ENCODE measurements at places on chromosomes 6 and 20.

GRCh38 chr6:35943390-35943789, 22.5 kb upstream of the SRPK1 start:
- DNase-seq, result no peak

DNA sequence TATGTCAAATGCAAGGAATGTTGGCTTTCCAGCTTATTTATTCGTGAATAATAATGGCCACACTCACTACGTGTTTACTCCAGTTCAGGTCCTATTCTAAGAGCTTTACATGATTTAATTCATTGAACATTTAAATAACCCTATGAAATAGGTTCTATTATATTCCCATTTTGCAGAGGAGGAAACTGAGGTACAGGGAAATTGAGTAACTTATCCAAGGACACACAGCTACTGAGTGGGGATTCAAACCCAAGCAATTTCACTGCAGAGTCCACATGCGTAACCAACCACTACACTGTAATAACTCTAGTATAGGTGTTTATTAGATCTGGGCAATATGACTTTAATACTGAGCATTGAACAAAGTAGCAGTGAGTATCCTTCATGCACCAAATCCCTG, 12.3 kb upstream of the SLC13A3 start:
- no peak for DNase-seq

DNA sequence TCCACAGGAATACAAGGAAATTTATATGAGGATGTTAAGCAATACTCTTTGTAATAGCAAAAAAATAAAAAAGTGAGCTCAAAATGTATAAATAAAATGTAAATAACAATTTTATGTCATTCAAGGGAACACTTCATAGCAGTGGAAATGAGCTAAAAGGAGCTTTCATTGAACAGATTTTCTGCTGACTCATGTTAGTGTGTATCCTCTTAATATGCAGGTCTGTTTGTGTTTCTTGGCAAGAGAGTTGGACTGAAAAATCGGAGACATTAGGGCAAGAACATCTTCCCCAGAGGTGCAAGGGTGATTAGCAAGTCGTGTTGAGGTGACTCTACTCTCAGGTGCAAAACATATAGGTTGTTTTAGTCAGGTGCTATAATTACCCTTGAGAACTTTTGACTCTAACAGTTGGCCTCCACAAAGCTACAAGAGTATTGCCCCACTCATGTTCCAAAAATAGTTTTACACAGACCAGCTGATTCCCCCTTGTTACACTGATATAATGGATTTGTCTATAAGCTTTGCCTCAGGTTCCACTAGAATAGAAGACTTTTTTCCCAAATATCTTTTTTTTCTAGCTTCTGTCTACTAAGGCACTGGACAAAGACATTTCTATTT, 702.9 kb downstream of the TENT5A start:
- no peak for DNase-seq

- DNase-seq, result no peak
Measured at GRCh38 chr20:41175201-41175651, 37.9 kb downstream of the PLCG1 start.

- DNase-seq, result no peak
Measured at GRCh38 chr6:162211022-162211421, 516.5 kb downstream of the PRKN start.

DNA sequence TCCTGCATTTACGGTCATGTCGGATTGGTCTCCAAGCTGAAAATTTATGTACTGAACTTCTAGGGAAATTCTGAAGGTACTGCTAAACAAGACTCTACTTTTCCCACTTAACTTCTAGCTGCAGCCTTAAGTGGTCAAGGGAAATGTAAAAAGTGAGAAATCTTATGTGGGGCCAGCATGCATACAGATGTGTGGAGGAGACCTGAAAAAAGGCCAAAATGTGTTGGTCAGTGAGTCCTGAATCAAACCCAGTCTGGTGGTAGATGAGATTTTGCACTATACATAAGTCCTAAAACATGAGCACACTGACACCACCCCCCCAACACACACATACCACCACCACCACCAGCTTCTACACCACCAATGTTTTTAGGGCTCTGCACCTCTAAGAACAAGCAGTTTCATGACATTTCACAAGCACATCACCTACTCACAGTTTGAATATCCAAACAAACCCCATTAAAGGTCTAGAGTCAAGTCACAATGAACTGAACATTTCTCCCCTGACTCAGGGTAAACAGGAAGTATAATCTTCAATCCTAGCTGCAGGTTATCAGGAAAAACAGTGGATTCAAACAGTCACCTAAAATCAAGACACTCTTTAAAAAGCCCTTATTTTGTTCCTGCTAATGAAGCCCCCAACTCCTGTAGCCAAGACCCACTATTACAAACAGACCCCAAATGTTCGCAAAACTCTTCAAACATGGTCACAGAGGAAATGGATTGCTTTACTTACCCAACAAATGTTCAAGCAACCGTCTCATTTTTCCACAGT, 1.6 kb downstream of the ZMYND8 start:
- peak; percentile 58 for DNase-seq

GRCh38 chr6:19836799-19837510, at the start of gene ID4:
TSS of gene ID4 (plus strand) at chr6:19837370. CDS start at chr6:19837755, 385 bp downstream.
- DNase-seq, result peak; percentile 4

DNA sequence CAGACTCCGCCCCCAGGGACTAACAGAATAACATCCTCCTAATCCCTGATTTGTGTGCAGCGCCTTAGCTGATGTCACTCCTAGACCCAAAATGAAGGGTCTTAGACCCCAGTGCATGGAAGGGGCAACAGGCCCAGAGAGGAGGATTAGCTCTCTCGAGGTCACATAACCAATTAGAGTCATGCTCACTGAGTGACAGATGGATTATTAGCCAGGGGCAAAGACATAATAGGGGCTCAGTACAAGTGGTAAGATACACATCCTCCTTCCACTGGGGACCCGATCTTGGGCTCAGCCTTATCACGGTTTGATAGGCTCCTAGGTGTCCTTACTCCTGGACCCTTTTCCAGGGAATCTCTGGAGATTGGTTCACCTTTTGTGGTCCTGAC, 858 bp downstream of the TP53INP2 start:
- DNase-seq, result no peak

GRCh38 chr6:75563032-75563431, 38.6 kb upstream of the SENP6 start:
- peak; percentile 54 for DNase-seq

GRCh38 chr6:84156306-84156705, 71.1 kb downstream of the CEP162 start:
- no peak for DNase-seq

DNA sequence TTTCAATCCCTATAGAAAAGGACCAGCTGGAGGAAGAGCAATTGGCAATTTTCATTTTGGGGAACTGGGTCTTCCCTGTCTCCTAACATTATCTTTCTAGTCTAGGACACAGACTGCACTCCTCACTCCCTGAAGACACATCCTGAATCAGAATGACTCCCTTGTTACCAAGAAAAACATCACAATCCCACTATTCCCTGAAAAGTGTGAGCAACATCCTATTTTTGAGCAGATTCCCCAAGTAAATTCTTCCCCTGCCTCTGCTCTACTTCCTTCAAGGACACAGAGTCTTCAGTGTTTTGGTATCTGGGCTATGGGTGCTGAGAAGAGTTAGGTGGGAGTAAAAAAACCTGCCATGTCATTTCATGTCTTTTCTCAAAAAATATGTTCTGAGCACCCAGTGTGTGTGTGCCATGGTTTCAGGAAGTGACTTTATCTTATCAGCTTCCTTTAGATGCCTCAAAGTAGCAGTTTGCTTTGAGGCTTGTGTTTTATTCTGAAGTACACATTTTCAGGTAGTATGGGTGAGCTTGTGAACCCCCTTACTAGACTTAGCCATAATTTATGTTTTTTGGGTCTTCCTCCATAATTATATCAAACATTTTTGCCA, 12.4 kb downstream of the LAMA4 start:
- DNase-seq, result no peak

- DNase-seq, result peak; percentile 11
Measured at GRCh38 chr6:97064578-97064977, 140.1 kb downstream of the KLHL32 start.

DNA sequence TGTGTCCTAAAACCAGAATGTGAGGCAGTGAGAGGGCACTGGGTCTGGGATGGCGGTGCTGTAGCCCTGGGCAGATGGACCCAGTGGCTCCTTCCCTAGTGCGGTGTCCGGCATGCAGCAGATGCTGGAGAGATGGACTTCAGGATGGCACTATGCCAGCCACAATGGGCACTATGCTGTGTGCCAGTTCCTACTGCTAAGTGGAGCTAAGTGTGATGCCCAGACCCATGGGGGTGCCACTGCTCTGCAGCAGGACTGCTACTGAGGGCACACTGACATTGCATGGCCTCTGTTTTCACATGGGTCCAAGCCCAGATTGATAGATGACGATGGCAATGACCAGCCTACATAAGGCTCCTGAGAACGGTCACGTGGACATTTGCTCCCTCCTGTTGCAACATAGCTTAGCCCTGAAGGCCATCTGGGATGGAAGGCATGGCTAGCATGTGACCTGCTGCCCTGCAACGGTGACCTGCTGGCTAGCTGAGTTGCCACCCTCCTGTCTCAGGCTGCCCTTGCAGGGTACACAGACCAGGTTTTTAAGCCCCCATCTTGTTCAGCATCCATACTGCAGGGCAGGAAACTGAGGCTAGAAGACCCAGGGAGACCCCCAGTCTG, 31.3 kb upstream of the KCNK16 start:
- DNase-seq, result no peak

- DNase-seq, result no peak
Measured at GRCh38 chr6:135640449-135641111, 143.0 kb upstream of the AHI1 start.

GRCh38 chr6:34074064-34074742, 71.7 kb downstream of the GRM4 start:
- DNase-seq, result no peak

DNA sequence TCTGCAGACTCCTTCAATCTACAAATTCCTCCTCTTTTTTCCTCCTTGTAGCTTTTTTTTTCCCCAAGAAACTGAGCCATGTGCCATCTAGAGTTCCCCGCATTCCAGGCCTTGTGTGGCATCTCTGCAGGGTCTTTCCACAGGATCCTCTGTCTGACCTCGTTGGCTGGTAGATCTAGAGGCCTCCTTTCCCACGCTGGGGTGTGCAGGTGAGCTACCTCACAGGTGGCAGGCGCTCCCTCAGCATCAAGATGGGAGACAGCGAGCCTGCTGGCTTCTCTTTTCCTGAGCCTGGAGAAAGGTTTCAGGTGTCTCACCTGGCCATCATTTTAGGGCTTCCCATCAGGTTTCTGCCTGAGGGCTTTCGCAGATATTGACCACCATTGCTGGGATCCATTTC, 9.6 kb upstream of the NELFCD start:
- DNase-seq, result no peak

GRCh38 chr6:56668158-56668557, 25.5 kb upstream of the DST start:
- DNase-seq, result peak; percentile 78

- DNase-seq, result no peak
Measured at GRCh38 chr6:43760210-43761168, 9.5 kb upstream of the VEGFA start.

DNA sequence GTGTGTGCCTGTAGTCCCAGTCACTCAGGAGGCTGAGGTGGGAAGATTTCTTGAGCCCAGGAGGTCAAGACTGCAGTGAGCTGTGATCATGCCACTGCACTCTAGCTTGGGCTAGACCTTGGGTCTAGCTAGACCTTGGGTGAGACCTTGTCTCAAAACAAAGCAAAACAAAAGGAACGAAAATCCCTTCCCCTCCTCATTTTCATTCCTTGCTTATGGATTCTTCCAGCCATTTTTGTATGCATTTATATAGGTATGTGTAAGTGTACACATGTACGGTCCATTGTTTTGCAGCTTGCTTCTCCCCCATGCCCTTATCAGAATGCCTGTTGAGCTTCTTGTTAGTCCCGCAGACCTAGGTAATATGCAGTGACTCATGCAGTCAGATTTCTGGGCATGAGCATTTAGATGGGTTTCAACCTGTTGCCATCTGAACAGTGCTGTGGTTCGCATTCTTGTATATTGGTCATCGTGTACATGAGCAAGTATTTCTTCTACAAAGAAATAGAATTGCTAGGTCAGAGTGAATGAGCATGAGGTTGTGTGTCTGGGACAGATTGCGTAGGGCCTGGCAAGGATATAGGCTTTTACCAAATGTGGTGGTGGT, 73.2 kb downstream of the ATRN start:
- peak; percentile 100 for DNase-seq

GRCh38 chr6:36226438-36227047, 30.0 kb downstream of the BRPF3 start:
- DNase-seq, result peak; percentile 37

GRCh38 chr6:144745439-144745838, 460.3 kb downstream of the UTRN start:
- DNase-seq, result no peak

GRCh38 chr20:64056889-64057627, 5.9 kb upstream of the TCEA2 start:
- DNase-seq, result no peak

GRCh38 chr20:58700823-58701222, 8.2 kb downstream of the NPEPL1 start:
- no peak for DNase-seq

DNA sequence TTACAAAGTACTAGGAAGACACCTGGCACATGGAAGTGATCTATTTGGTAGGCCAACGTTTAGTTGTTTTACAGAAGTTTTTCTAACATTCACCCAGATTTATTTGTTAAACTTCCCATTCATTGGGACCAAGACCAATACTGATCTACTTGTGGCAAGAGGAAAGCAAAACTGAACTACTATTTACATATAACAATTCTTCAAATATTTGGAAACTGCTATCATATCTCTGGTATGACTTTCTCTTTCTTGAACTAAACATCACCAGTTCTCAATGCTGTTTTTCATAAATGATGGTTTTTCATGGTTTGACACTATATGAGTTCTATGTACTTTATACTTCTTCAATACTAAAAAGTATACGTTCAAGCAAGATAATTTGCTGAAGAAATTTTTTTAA, 189.2 kb downstream of the ASCC3 start:
- no peak for DNase-seq

DNA sequence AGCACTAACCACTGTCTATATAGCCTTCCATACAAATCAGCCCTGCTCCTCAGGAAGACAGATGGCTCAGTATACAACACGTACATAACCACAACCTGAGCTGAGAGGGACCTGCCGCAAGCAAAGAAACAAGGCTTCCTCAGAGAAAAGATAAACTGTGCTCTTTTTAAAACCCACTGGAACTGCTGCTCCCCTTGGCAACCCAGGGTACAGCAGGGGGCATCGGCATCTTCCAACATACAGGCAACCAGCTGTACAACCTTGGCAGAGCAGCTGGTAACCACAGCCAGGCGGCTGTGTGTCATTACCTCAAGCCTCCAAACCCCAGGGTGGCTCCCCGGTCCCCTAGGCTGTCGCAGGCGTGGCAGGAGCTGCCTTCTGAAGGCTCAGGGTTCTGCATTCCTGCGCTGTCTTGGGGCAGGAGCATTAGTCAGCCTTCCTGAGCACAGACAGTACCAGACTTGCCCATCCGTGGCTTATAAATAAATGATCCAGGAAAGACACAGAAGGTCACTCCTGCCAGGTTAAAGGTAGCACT, 249.5 kb downstream of the ADGRG6 start:
- DNase-seq, result peak; percentile 82

GRCh38 chr6:144586986-144587385, 301.9 kb downstream of the UTRN start:
- DNase-seq, result no peak

Measured in epithelial cell of esophagus (primary cell).